Activated CD8-positive, alpha-beta T cell treated with anti-CD3 and anti-CD28 coated beads, Interleukin-2, amount 10 ng/mL, durations not matched to agents 7 days and 5 days (primary cell): ENCODE measurements at places on chromosomes 1 and 21. TPM values are rescaled to one million over a fixed set of nuclear protein-coding genes. Genes with fewer than 3 reads are reported as not detected.

The GNG12 gene
- total RNA-seq, result not detected

The VAV3 gene
- 6.9 TPM for total RNA-seq

The ATG4C gene
- total RNA-seq, result 8.6 TPM

The LDLRAD1 gene
- total RNA-seq, result not detected

The NUP210L gene
- total RNA-seq, result 0.08 TPM

The CAMK2N1 gene
- total RNA-seq, result 0.29 TPM

The ALX3 gene
- not detected for total RNA-seq

The S100A3 gene
- total RNA-seq, result not detected

The PTGFR gene
- not detected for total RNA-seq

The TGFB2 gene
- total RNA-seq, result not detected

The PDZK1IP1 gene
- not detected for total RNA-seq

The CD1B gene
- not detected for total RNA-seq

The IRF2BP2 gene
- total RNA-seq, result 71.5 TPM

The TMEM54 gene
- total RNA-seq, result not detected

The RNU1-4 gene
- total RNA-seq, result 2,232 TPM

The PLPPR5 gene
- total RNA-seq, result not detected

The CTSS gene
- total RNA-seq, result 73.2 TPM

The OR2L3 gene
- not detected for total RNA-seq

The CA6 gene
- 6.3 TPM for total RNA-seq

The BNIPL gene
- 1.1 TPM for total RNA-seq

The CYYR1 gene
- not detected for total RNA-seq

The ADGRL4 gene
- not detected for total RNA-seq

The ANKRD65 gene
- total RNA-seq, result not detected

The TRIM63 gene
- not detected for total RNA-seq

The ANKRD35 gene
- 0.76 TPM for total RNA-seq

The OR2T29 gene
- not detected for total RNA-seq

The FALEC gene
- total RNA-seq, result not detected

The INAVA gene
- total RNA-seq, result 0.42 TPM

The KCND3 gene
- total RNA-seq, result not detected

The DUSP10 gene
- total RNA-seq, result 13.0 TPM

The CHI3L1 gene
- not detected for total RNA-seq

The OR10J5 gene
- not detected for total RNA-seq

The GREM2 gene
- not detected for total RNA-seq

The SLFNL1 gene
- total RNA-seq, result 0.40 TPM

The HSPB7 gene
- total RNA-seq, result not detected

The BRDT gene
- not detected for total RNA-seq

The CHRNB2 gene
- not detected for total RNA-seq

The KCNK2 gene
- total RNA-seq, result not detected

The SAMSN1 gene
- 104 TPM for total RNA-seq
